GM04504 (cell line): ENCODE measurements at places on chromosomes 2 and 18.
A peak's percentile ranks its signal among the peaks of the same experiment; 100 is the strongest.

GRCh38 chr18:51480407-51481261, 283.2 kb upstream of the MEX3C start:
- DNase-seq, result no peak

DNA sequence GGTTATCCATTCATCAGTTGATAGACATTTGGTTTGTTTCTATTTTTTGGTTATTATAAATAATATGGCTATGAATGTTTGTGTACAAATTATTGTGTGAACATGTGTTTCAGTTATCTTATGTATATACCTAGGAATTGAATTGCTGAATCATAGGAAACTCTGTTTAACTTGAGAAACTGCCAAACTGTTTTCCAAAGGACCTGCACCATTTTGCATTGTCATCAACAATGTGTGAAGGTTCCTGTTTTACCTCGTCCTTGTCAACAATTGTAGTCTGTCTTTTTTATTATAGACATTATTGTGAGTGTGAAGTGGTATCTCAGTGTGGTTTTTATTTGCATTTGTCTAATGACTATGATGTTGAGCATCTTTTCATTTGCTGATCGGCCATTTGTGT, 17.1 kb downstream of the PDK1 start:
- no peak for DNase-seq

GRCh38 chr18:55161916-55162315, 202.7 kb upstream of the CCDC68 start:
- DNase-seq, result no peak

GRCh38 chr2:119232666-119232993, 9.0 kb downstream of the STEAP3 start:
- no peak for DNase-seq

- DNase-seq, result no peak
These were observed 696 bp downstream of the EMX1 start for GRCh38 chr2:72917877-72918553.

- no peak for DNase-seq
These were observed 98.6 kb downstream of the MSH2 start for GRCh38 chr2:47501374-47502200.

- no peak for DNase-seq
These were observed 51.8 kb downstream of the COL5A2 start for GRCh38 chr2:189127756-189128155.

- no peak for DNase-seq
These were observed 3.4 kb upstream of the PAX8 start for GRCh38 chr2:113281910-113282746.

GRCh38 chr2:9666306-9666705, 35.5 kb upstream of the YWHAQ start:
- peak; percentile 69 for DNase-seq

GRCh38 chr2:29255004-29255403, 139.8 kb downstream of the CLIP4 start:
- DNase-seq, result no peak

DNA sequence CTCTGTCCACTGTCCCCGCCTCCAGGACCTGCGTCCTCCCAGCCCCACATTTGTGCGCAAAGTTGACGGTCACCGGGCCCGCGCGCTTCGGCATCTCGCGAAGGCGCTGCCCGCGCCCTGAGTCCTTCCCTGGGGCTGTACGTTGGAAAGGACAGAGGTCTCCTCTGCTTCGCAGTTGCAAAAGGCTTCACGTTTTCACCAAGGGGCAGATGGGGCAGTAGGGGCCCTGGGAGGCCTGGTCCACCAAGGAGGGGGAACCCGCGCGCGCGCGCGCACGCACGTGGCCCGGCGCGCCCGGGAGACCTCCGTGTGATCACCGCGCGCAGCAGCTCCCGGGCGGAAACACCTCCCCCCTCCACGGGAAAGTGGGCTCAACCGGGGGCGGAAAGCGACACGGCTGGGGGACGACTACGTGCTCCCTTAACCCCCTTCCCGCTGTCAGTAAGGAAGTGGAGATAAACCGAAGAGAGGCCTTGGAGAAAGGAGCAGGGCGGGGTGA, 21.9 kb downstream of the TEX44 start:
- DNase-seq, result no peak

- DNase-seq, result no peak
These were observed 134.9 kb upstream of the ZNF236 start for GRCh38 chr18:76687304-76687962.

DNA sequence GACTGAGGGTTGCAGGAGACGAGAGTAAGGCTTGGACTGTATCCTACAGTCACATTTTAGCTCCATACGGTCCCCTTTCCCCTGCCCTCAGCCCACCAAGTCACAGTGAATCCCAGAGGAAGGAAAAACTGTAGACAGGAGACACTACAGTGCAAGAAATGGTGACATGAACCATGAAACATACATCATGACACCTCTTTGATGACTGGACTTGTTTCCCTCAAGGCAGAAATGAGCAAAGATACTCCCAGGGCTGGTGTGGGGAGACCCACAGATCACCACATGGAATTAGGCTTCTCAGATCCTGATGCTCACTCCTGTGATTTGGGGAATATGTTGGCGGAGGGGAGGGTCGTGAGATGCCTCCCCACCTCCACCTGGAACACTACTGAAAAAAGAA, 48.2 kb upstream of the SPP2 start:
- DNase-seq, result no peak

DNA sequence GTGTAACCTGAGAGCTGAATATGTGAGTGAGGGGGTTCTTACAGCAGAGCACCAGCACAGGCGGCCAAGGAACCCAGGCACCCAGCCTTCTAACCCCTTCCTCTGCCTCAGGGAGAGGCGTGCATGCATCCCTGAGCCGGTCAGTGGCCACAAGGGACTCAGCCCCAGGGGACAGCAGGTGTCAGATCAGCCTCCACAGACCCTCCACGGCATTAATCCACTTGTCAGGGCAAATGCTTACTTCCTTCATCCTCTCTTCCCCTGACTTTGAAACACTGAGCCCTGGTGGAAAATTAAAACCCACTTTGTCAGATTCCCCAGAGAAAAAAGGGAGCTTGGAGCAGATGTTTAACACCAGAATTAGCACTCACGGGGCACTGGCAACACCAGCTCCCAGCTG, 60.5 kb upstream of the SMAD2 start:
- DNase-seq, result no peak

- DNase-seq, result no peak
These were observed 181.2 kb upstream of the LRATD1 start for GRCh38 chr2:14451312-14451711.

DNA sequence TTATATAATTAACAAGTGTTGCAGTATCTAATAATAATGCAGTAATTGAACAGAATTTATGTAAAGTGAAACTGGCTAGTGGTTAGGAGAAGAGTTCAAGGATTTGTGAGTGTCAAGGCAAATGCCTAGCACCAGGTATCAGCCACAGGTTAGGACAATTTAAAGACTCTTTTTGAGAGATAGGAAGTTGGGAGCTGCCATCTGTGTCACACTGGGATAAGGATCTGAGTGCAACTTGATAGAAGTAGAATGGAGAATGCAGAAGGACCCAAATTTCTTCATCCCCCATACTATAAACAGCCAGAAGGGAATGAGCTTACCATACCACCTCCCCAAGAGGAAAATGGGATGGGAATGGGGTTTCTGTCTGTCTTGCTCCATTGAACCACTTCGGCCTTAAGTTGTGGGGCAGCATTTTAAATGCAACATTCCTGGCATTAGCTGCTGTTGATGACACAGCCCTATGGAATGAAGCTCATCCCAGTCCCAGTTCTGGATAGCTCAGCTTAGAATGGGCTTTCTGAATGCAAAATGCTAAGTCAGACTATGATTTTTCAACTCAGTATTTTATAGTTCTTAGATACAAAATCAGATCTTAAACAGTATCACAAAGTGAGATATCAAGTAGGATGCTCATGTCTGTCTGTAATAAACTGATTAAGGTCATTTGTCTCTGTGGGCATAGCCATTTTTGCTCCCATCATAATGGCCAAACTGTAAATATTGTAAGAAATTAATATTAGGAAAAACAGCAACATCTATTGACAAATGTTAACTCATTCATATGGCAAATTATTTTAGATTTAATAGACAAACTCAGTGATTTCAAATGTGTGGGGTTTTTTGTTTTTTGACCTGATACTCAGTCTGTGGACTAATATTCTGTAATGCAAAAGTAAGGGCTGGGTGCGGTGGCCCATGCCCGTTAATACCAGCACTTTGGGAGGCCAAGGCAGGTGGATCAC, 44.0 kb downstream of the GPR155 start:
- peak; percentile 54 for DNase-seq

GRCh38 chr2:24231461-24231881, 56.6 kb downstream of the FAM228A start:
- no peak for DNase-seq

DNA sequence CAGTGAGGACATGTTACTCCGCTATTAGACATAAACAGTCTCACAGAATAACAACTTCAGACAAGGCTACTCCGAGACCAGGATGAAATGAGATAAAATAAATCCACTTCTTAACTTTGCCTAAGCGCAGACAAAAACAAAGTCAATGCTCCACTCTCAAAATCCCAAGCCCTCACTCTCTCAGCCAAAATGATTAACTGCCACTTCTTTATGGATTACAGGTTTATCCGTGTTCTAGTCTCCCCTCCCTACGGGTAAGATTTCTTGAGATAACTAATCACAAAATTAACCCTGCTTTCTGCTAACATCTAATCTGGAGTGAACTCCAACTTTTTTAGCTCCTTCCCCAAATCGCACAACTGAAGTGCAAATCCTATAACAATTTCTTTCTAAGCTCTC, 1.1 kb upstream of the CRYGC start:
- DNase-seq, result no peak

DNA sequence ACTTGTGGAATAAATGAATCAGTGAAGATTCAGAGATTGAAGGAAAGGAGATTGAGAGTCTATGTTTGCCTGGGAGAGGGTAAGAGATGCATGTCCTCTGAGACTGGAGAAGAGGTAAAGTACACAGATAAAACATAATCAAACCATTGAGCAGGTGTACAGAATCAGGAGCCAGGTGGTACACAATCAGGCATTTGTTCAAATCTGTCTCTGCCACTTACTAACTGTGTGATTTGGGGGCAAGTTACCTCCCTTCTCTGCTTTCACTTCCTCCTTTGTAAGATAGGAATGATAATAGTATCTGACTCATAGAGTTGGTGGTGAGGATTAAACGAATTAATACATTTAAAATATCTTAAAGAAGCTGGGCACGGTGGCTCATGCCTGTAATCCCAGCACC, 94.0 kb downstream of the CDK15 start:
- no peak for DNase-seq

GRCh38 chr2:185388226-185388625, 350.4 kb upstream of the FSIP2 start:
- DNase-seq, result no peak

DNA sequence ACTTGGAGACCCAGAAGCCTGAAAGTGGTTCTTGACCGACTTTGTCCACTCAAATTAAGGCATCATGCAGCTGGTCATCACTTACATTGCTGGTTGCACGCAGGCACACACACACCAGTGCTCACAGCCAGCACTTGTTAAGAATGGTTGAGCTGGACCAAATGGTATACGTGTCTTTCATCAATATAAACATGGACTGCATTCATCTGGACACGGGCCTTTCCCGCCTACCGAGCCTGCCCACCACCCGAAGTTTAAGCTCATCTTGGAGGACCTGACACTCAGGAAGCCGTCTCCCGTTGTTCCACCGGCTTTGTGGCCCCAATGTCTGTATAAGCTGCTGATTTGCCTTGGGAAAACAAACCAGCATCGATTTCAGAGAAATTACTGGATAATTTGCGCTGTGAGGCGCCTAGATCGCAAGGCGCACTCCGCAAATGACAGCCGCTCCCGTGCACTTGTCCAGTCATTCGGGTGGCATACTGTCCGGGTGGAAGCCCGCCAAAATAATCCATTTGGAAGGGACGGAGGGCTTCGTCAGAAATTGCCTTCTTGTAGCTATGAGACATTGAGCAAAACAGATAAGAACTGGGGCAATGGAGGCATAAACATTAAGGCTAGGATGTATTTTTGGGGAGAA, 40.1 kb upstream of the AKAIN1 start:
- DNase-seq, result no peak

DNA sequence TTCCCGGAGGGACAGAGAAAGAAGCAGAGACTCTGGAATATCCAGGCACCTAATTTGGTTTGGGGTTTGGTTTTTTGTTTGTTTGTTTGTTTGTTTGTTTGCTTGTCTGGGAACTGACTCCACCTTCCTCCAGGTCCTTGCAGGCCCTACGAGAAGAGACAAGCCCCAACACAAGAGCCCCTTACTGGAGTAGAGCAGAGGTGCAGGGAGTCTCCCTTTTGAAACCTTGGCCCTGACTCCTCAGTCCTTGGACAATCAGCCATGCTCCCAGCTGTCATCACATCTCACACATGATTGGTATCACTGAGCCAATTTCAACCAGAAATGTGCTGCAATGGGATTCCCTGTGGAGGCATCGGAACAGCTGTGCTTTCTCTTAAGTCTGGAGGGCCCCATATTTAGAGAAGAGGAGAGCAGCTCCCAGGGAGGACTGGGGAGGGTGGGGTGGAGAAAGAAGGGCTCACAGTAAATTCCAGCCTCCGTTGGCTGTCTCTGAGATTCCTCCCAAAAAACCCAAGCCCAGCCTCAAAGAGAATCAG, 279.9 kb upstream of the NCKAP5 start:
- DNase-seq, result no peak

GRCh38 chr2:96154506-96155380, 9.5 kb upstream of the DUSP2 start:
- DNase-seq, result no peak

- DNase-seq, result no peak
These were observed 615 bp downstream of the GORASP2 start for GRCh38 chr2:170929686-170930050.

DNA sequence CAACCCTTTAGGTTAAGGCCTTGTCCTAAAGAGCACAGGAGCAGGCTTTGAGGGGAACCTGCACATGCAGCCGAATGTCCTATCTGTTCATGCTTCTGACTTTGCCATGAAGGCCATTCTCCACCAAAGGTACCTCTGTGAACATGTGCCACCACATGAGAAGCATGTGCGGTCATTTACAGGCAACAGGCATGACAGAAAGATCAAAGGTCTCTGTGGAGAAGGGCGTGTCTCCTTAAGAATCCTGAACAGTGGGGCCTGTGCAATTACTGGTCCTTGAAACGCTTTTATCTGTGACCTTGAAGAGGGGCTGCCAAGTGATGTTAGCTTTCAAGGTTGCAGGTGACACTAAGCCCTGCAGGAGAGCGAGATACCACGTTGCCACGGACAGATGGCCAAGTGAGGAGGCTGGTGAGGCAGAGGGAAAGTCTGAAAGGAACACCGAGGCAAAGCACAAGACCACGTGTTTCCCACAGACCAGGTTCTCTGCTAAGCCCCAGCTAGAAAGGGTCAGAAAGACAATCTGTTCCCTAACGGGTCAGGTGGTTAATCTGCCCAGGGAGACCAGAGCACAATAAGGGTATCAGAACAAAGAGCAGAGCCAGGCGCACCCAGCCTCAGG, 19.5 kb upstream of the POMC start:
- DNase-seq, result no peak

- DNase-seq, result no peak
These were observed 552.8 kb upstream of the NRP2 start for GRCh38 chr2:205129531-205129930.
